ENCODE measurements at places on chromosomes 5 and 9.

- DNase-seq = no peak
Observed at GRCh38 chr5:10684303-10685086, 76.5 kb downstream of the DAP start.

- DNase-seq = no peak
Observed at GRCh38 chr5:88502179-88503040, 233.8 kb upstream of the TMEM161B start.

DNA sequence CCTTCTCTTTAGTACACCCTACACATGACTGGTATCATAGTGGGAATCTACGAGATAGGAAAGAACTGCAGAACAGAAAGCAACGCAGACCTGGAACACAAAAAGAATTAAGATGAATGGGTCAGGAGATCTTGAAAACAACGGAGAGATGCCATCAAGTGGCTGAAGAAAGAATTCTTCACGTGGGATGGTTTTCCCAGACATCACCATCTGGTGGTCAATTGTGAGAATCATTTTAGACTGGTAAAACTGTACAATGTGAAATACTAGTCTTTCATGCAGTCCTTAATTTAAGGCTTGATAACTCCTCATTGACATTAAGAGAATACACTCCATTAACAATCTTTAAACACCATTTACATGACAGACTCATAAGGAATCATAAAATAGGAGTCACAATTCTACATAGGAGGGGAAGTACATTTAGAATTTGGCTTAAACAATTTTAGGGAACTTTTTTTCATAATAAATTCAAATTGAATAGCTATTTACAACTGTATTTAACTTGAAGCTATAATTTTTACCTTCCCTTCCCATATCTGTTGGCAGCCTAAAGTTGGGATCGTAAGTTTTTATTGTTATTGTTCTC, 128.4 kb upstream of the TRPM3 start:
- DNase-seq = no peak

- DNase-seq = no peak
Observed at GRCh38 chr9:30723656-30724055, 1660.8 kb upstream of the ACO1 start.

DNA sequence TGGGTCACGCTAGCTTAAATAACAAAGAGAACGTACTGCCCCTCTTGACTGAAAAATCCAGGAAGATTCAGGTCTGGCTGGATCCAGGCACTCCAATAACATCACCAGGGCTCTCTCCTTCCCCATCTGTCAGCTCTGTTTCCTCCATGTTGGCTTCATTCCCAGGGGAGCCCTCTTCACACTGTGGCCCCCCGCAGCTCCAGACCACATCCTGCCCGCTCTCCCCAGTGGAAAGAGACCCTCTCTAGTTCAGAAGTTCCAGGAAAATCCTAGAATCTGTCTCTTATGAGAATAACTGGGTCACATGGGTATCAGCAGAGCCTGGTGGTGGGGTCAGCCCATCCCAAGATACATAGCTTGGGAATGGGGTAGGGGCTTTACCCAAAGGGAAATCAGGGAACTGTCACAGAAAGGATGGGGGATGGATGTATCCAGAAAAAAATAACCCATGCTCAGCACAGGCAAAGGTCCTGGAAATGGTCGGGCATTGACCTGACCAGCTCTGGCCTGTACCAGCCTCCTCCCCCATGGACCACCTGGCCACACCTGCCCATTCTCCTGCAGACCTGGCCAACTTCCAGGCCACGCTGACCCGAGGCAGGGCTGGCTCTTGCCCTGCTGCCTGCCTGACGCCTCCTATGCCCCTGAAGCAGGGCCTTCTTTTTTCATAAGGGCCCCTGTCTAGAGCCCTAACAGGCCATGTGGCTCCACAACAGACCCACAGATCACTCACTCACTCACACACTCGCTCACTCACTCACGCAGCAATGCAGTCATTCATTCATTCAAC, 65.9 kb downstream of the COL23A1 start:
- no peak for DNase-seq

DNA sequence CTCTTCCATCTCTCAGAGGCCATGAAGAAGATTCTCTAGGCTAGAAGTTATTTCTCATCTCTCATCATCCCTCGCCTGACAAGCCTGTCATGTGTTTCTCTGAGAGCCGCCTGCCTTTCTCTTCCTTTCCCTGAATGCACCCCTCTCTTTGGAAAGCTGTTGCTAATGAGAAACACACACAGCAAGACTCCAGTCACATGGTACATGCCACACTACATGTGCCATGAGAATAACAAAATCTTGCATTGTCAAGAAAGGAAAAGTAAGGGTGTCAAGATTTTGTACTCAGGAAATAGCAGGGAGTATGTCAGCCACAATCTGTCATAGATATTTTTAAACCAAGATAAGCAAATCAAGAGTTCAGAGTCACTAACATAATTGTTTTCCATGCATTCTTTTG, 8.9 kb downstream of the AGXT2 start:
- no peak for DNase-seq

DNA sequence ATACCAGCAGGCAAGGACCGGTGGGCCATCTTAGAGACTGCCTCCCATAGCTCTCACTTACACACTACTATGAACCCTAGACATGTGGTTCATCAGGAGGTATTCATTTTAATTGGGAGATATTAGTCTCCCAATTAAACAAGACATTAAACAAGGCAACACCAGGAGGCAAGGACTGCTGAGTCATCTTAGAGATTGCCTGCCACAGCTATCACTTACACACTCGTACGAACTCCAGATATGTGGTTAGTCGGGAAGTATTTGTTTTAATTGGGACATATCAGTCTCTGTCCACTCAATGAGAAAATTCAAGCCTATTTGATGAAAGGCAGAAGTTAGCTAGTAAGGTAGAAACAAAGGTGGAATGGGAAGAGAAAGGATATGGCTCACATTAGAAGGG, 343.9 kb downstream of the NFIB start:
- no peak for DNase-seq

- no peak for DNase-seq
Observed at GRCh38 chr9:91723420-91724067, 226.5 kb downstream of the ROR2 start.

GRCh38 chr5:56476487-56476856, 243.3 kb upstream of the ANKRD55 start:
- DNase-seq = no peak

DNA sequence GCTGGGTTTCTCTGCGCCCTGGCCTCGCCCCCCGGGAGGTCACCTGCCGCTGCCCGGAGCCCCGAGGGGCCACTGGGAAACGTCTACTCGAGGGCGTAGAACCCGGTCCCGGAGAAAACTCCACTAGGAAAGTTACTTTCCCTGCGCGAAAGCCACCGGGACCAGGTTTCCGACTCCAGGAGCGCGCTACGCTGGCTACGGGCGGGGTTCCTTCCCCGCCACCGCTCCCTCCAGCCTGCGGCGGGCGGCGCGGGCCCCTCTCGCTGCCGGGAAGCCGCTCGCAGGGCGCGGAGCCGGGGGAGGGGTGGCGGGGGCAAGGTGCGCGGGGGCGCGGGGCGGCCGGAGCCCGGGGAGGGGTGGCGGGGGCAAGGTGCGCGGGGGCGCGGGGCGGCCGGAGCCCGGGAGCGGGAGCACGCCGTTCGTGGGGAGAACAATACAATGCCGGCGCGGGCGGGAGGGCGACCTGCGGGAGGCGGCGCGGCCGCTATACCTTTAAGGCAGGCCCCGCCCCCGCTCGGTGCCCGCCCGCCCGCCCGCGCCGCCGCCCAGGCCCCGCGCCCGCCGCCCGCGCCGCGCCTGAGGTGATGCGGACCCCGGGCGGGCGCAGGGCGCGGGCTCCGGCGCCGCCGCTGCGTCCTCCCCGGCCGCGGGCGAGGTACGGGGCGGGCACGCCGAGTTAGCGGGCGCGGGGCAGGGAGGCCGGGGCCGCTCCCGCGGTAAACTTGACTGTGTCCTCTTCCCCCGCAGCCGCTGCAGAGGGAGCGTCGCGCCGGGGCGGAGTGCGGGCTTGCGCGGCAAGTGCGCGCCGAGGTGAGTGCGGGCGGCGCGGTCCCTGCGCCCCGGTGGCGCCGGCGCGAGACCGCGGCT, 278.1 kb downstream of the AOPEP start:
- peak; percentile 71 for DNase-seq

GRCh38 chr9:120734607-120735410, 20.5 kb upstream of the MEGF9 start:
- DNase-seq = peak; percentile 23

GRCh38 chr9:27160636-27161035, 51.6 kb downstream of the TEK start:
- DNase-seq = no peak

DNA sequence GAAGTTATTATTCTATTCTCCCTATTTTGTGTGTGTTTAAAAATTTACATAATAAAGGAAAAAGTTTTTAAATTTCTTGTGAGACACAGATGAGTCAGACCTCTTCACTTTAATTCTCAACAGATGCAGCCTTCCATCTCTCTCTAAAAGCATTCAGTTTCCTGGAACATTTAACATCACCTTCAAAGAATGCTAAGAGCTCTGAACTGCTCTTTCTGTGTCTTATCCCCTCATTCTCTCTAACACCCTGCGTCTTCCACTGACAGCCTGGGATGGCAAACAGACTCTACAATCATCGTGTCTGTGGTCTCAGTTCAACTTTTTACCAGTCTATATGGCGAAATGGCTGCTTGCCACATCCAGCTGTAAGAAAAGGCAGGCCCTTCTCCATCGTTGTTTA, 173.0 kb downstream of the HINT1 start:
- DNase-seq = no peak

DNA sequence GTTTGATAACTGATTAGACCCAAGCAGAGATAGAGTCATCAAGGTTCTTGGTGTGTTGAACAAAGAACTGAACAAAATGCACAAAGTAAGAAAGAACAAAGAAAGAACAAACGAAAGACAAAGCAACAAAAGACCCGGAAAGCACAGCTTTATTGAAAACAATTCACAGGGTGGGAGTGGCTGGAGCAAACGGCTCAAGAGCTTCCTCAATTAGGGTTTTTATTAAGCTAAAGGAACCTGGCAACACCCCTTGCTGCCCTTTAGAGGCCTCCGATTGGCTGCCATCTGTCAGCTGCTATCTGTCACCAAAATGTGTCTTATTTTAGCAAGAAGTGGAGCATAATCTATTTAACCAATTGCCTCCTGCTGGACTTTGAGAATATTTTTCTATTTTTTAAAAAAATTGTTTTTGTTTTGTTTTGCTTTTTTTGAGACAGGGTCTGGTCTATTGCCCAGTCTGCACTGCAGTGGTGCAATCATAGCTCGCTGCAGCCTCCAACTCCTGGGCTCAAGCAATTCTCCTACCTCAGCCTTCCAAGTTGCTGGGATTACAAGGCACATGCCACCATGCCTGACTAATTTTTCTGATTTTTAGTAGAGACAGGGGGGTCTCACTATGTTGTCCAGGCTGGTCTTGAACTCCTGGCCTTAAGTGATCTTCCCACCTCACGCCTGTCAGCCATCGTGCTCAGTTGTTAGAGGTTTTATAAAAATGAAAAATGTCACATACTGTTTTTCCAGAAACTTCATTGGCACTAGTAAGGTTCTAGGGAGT, 7.7 kb upstream of the ABO start:
- no peak for DNase-seq

DNA sequence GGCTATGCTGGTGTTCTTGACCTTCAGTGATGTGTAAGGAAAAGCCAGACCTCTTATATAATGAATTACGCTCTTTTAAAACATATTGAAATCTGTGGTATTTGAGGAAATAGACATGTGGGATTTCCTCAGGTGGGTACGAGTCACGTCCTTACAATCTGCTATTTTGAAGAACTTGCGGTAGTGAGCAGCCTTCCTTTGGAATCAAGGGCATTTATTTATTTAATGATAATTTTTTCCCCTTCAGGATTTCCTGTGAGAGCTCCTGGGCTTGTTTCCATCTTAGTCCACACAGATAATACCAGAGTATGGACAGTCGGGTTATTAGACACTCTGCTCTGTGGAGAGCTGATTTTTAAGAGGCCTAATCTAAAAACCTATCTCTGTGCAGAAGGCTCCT, 167.9 kb downstream of the ARHGEF28 start:
- DNase-seq = no peak

GRCh38 chr9:115109486-115109885, 8.5 kb downstream of the TNC start:
- no peak for DNase-seq

GRCh38 chr5:64570395-64570996, 64.7 kb downstream of the RGS7BP start:
- no peak for DNase-seq

DNA sequence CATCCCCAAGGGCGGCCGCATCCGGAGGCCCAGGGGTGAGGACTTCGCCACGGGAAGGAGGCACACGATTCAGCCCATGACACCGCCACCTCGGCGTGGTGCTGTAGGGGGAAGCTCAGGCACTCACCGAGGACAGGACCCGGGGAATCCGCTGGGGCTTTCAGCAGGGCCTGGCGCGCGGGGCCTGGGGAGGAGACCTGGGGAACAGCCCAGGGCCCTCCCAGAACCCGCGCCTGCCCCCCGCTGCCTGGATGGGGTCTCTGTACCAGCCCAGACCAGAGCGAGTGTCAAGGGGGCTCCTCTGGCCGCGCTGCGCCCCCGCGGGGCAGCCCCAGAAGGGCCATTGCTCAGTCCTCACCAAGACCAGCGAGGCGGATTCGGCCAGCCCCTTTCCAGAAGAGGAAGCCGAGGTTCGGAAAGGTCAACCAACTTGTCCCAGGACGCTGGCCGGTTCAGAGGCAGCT, 12.8 kb downstream of the COL23A1 start:
- no peak for DNase-seq

DNA sequence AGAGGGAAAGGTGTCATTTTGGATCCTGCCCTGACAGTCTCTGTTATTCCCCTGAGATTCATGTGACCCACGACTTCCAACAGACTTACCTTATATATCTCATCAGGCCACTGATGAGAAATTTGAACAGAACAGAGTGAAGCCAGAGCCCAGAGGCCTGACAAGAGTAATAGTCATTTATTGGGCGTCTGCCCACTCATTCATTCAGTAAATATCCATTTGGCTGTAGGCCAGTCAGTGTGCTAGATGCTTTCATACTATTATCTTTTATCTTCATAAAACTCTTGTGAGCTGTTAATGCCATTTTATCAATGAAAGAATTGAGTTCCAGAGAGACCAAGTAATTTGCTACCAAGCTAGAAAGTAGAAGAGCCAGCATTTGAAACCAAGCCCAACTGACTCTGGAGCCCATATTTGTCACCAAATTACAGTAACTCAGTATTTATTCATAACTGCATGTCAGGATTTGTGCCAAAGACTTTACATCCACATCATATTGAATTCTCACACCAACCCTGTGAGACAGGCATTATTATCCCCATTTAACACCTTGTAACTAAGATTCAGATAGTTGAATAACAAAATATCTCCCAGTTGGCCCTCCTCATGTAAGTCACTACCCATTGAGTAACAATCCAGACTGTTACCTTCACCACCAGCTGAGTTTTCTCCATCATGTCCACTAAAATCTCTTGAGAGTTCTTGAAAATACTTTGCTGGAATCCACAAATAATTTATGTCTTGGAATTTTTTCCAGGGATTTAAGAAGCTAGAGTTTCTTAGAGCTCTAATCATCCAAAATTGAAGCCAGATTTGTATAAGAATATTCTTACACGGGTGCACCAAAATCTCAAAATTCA, 2.5 kb downstream of the PTPDC1 start:
- peak; percentile 45 for DNase-seq

DNA sequence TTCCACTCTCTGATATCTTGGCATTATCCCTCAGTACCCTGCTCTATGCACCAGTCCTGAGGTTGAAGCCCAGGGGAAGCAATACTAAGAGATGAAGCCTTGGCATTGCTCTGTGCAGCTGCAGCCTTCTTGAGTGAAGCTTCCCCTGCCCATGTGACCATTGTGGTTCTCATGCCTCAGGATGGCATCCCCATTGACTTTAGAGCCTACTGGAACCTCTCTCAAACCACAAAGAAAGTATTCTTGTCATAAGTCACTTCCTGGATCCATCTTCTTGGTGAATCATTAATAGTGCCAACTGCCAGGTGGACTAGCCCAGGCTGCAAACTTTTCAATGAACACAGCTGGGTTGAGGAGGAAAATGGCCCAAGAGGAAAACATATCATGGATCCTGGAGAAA, 283.9 kb upstream of the RFX3 start:
- peak; percentile 54 for DNase-seq
